ENCODE measurements at places on chromosomes 4 and X.

GRCh38 chrX:125954236-125954635 lies 211.9 kb downstream of the DCAF12L2 start:
- no peak for DNase-seq

DNA sequence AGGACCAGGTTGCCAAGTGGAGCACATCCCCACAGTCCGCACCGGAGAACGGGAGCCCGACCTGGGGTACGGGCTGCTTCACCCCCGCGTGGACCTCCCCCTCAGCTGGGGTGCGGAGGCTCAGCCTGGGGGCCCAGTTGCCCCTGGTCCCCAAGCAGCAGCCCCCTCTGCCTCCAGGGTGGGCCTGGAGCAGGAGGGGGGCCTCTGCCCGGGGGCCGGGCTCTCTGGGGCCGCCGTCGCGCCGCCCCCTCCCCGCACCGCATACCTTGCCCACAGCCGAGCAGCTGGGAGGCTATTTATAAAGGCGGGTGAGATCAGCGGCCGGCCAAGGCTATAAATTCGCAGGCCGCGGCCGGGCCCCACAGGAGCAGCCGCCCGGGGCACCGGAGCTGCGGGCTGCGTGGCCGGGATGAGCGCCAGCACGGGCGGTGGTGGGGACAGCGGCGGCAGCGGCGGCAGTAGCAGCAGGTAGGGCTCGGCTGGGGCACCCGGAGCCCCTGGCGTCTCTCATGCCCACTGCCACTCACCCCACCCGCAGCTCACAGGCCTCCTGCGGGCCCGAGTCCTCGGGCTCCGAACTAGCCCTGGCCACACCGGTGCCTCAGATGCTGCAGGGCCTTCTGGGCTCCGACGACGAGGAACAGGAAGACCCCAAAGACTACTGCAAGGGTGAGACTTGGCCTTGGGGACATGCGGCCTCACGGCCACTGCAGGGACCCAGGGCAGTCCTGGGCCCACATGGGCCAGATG lies at the start of gene SRPK3:
TSS of gene SRPK3 (plus strand) at position 364 of the 750 bp plus-strand sequence. CDS start at position 410, 46 bp downstream.
- no peak for DNase-seq

- DNase-seq: no peak
Observed at GRCh38 chrX:113726009-113726408, 857.9 kb upstream of the HTR2C start.

DNA sequence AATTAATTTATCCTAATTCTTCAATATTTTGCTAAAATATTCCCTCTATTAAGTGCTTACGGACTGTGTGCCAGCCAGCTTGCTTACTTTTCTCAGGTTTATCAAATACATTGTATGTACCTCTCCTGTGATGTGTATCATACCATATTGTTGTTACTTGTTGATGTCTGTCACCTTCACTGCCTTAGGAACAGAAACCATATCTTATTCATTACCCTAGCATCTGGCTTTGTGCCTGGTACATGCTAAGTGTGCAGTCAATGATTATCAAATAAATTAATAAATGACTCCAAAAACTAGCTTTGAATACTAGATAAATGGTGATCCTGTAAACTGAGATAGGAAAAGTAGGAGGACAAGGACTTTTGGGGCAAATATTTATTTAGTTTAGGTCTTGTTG lies 6.9 kb downstream of the CLCN3 start:
- no peak for DNase-seq

- no peak for DNase-seq
Observed at GRCh38 chr4:77854431-77855111, 8.1 kb upstream of the MRPL1 start.

DNA sequence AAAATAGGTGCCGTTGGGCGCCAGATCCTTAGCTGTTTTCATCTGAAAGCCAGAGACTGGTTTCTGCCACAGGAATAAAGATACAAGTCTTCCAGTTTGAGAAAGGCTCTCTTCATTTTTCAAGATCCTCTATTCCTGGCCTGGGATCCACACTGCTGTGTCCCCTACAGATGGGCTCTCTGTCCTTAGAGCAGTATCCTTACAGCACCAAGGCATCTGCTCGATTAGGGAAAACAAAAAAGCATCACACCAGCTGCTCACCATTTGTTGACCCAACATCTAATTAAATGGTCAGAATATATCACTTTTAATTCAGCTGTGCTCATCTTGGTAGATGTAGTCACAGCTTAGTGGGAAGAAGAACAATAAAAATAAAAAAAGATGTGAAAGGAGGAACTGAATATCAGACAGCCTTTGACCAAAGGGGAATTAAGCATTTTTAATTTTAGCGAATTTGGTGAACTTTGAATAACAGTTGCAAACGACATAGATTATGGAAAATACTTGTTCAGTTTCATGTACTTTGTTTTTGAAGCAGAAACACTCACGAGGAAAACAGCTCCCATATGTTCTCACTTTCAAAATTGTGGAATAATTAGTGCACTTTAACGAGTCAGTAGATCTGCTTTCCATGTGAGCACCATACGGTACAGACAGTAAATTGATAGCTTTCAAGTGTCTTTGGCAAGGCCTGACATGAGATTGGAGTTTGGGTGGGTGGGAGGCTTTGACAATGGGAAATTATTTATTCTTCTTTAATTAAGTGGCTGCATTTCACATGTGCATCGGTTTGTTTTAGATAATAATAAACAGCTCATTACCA lies 148.4 kb upstream of the CLNK start:
- DNase-seq: no peak

- peak; percentile 66 for DNase-seq
Observed at GRCh38 chrX:133350751-133351150, 64.5 kb downstream of the GPC4 start.

GRCh38 chr4:93320356-93320755 lies 508.2 kb upstream of the ATOH1 start:
- DNase-seq: no peak

DNA sequence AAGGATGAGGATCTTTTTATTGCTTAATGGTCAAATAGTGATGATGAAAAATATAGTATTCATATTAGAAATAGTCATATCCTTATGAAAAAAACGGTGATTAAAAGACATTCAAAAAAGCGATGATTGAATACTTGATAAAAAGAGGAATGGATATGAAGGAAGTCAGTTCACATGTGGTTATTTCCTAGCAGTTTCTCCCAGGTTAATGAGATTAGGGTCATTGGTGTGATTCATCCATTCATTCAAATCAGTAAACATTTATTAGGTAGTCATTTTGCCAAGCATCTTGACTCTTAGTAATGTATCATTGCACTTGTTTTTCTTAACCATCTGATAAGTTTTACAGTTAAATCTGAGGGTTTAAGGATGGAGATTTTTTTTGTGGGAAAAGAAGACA lies 294.1 kb downstream of the ARHGAP24 start:
- no peak for DNase-seq

DNA sequence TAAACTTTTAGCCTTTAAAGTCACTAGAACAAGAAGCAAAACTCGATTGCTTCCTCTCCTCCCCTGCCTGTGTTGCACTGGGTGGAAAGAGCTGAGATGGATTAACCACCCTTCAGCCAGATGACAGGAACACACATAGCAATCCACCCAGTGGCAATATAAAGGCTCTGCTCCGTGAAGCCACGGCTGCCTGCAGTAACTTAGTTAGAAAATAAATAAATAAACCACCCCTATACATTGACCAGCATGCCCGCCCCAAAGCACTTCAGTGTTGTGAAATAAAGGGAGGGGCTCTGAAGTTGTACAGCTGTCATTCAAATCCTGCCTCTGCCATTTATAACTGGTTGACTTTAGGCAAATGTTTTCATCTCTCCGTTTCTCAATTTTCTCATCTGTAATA lies 217.1 kb upstream of the LDB2 start:
- no peak for DNase-seq

GRCh38 chrX:82912382-82912781 lies 595.7 kb upstream of the POU3F4 start:
- DNase-seq: no peak

DNA sequence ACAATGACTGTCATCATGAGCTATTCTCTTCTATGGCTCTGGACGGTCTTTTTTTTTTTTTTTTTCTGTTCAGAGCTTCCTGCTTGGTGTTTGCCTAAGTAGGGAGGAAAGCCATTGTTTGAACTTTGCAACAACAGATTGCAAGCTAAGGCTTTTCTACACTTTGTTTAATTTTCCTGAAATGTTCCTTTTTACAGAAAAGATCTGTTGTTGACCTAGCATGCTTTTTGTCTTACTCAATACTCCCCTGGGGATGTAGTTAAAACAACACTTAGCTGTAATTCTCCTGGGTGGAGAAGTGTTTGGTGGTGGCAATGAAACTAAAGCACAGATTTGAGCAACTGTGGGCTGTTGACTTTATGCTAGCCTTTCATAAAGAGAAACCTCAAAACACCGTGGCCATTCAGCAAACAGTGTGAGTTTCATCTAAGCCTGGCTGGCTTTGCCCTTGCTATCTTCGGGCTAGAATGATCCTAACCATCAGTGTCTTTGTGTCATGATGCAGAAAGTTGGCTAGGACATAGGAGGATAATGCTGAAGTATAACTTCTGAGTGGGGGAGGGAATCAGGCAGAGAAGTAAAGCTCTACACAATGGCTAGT lies 110.5 kb downstream of the ANXA3 start:
- DNase-seq: no peak

- DNase-seq: no peak
Observed at GRCh38 chrX:68443155-68443868, 10.0 kb upstream of the OPHN1 start.

GRCh38 chr4:123878976-123879375 lies 482.4 kb downstream of the SPRY1 start:
- DNase-seq: no peak

- DNase-seq: no peak
Observed at GRCh38 chrX:152632445-152633097, 5.1 kb upstream of the GABRQ start.

DNA sequence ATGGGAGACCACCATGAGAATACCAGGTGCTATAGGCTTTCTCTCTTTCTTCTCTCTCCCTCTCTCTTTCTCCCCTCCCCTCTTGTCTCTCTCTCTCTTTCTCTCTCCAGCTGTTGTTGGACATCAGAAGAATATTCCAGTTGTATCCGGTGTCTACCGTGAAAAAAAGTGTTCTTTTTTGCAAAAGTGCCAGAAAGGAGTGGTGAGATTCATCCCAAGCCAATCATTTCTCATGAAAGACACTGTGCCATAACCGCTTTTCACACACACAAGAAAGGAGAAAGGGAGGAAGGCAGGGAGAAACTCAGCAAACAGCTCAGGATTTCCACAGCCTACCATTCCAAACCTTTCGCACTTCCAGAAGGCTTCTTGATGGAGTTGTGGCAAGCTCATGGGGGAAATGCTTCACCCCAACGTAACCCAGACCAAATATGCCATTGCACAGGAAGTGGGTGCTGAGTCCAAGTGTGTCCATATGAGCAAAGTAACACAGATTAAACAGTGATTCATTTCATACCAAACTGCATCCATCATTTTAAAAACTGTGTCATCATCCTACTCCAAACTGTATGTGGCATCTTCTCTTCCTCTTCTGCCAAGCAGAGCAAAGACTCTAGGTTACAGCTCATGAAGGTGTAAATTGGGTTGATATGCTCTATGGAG lies 224.0 kb downstream of the APBB2 start:
- DNase-seq: no peak

DNA sequence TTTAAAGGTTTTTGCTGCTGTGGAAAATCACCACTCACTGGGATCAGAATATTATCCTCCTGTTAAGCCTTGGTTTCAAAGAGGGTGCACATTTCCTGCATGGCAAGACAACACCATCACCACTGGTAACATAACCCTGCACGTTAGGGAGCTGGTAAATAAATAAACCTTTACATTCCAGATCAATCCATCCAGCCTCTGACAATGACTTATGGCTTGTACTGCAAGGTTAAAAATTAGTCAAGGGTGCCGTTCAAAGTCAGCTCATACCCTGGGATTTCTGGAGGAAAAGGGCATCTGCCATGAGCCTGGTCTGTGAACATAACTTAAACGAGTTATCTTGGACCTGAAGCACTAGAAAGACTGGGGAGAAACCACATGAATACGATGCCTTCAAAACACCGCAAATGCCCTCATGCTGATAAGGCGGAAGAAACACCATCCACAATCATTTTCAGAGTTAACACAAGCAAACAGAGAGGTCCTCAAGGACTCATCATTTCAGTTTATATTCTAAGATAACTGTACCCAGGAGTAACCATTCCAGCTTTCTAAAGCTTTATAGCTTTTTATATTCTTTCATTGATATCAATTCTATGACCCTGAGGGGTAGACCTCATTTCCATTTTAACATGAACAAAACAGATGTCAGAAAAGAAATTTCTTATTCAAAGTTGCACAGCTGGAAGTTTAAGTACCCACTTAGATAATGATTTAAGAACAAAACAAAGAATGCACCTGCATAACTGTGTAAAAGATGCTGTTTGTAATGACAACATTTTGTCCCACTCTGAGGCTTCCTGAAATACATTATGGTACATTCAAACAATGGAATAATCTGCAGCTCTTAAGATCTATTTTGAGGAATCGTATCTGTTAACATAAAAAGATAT lies 103.1 kb downstream of the NPNT start:
- no peak for DNase-seq

GRCh38 chr4:140094438-140095420 lies 59.3 kb downstream of the MAML3 start:
- DNase-seq: peak; percentile 83

- DNase-seq: no peak
Observed at GRCh38 chr4:121952290-121952689, 430 bp upstream of the TRPC3 start.

DNA sequence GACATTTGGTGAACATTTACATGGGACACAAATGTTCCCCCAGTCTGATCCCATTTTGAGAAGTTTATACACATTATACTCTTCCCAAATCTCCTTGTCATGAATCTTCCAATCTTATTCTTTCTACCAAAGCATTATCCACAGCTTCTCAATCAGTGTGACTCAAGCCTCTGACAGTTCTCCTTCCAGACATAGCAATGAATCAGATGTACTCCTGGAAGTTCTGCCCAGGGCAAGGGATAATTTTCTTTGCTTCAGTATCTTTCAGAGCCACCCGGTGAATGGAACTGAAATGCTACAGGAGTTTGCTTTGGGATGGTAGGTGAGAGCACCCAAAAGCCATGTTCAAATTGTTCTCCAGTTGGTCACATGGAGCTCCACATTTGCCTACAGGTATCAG lies 145.5 kb downstream of the ANXA5 start:
- DNase-seq: no peak

- no peak for DNase-seq
Observed at GRCh38 chr4:123120473-123120872, 198.1 kb upstream of the NUDT6 start.

- no peak for DNase-seq
Observed at GRCh38 chr4:84632092-84632491, 49.2 kb downstream of the CDS1 start.

GRCh38 chr4:38681281-38681991 lies 17.4 kb downstream of the KLF3 start:
- DNase-seq: no peak

Measured in ascending aorta (tissue), 2 donors.